Kidney epithelial cell (primary cell): ENCODE measurements at places on chromosomes 16 and 17. TPM values are rescaled to one million over a fixed set of nuclear protein-coding genes. Genes with fewer than 3 reads are reported as not detected.

GALR2 gene
- 0.33 and 0.34 TPM in 2 replicates for total RNA-seq

DNA sequence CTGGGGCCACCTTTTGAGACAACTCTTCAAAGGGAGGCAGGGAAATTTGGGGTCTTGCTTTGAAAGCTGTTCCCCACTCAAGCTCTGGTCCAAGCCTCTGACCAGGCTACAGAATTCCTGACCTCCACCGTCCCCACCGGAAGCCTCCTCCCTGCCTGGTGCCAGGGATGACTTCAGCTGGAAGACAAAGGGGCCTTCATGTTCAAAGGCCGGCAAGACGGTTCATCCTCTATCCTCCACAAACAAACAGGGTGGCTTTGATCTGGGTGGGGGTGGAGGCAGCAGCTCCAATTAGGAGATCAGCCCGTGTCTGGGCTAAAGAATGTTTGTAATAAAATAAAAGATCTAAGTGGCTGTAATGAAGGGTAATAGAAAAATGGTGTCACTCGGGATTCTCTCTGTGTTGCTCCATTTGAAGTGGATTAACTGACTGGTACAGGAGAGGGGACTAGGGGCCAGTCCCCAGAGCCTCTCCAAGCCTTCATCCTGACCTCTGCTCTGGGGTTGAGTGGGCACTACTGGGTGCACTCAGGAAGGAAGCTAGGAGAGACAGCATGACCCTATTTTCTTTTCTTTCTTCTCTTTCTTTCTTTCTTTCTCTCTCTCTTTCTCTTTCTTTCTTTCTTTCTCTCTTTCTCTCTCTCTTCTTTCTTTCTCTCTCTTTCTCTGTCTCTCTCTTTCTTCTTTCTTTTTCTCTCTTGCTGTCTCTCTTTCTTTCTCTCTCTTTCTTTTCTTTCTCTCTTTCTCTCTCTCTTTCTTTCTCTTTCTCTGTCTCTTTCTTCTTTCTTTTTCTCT lies 27.5 kb upstream of the NKD1 start:
- DNase-seq: no peak

GRCh38 chr17:69762766-69763165 lies 312.3 kb upstream of the KCNJ16 start:
- DNase-seq: no peak

DNA sequence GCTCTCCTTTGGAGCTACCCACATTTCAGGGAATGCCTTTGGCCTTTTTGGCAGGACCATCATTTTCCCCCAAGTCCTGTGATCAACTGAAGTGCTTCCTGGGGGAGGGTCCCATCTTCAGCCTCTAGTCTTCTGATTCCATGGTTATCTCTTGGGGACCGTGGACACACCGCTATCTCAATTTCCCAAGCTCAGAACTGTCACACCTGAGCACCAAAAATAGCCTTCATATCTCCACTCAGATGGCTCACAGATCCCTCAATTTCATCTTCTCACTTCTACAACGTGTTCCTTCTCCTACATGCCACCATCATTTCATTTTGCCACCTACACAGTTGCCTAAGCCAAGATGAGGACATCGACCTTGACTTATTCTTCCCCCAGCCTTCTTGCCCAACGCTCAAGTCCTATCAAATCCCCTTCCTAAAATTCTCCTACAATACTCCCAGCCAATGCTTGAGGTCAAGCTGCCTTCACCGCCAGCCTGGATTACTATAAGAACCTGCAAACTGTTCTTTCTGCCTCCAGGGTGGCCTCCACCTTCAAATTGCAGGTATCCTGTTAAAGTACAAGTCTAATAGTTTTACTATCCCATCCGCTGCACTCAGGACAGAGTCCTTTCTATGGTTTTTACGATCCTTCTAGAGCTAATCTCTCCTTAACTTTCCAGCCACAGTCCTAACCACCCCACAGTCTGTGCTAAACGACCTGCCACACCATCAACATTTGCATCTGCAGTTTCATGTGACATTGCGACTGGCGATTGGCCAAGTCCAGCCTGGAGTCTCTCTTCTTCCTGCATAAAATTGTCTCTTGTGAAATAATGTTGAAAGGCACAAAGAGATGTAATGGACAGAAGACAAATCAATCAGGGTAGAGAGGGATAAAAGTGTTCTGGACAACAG lies 6.2 kb downstream of the ATP6V0D1 start:
- DNase-seq: no peak

- no peak for DNase-seq
Measured at GRCh38 chr17:77579131-77579530, 379.4 kb upstream of the TNRC6C start.
